CD4-positive, alpha-beta T cell (primary cell): ENCODE measurements at places on chromosomes 6 and 20. TPM values are rescaled to one million over a fixed set of nuclear protein-coding genes. Genes with fewer than 3 reads are reported as not detected.

DNA sequence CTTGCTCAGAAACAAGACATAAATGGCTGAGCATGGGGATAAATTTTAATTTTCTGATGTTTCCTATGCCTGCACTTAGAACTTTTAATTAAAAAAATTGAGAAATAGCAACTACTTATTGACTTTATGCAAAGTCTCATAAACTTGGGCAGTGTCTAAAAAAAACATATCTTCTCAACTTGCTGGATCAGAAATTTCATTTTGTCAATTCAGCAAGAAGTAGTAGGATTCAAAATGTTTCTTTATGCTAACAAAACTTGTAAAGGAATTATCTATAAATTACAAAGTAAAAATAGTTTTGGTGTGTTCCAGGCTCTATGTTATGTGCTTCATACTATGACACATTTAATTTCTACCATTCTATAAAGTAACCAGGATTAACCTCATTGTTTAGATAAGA is 562.2 kb upstream of the IMPG1 start:
- no peak for DNase-seq

The BACH2 gene
- total RNA-seq: 157 TPM

DNA sequence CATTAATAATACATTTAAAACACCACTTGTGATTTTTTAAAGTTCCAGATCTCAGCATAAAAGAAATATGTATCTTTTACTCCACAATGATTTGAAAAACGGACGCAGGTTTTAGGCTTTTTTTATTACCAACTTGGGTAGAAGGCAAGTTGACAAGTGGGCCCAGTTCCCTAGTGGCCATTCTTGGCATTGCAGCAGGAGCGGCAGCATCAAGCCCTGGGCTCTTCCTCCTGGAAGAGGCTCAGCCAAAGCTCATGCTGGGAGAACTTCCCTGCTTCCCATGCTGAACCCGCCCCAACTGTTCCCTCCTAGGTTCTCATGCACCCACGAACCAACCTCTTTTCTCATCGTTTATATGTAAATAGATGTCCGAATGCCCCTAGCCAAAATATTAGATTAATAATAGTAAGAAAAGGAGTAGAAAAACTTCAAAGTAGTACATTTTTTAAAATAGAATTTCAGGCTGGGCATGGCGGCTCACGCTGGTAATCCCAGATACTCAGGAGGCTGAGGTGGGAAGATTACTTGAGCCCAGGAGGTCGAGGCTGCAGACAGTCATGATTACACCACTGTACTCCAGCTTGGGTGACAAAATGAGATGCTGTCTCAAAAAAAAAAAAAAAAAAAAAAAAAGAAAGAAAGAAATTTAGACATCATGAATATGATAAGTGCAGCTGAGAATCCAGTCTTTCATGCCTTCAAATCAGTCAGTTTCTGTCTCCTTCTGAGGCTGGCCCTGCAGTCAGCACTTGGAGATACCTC is 18.2 kb upstream of the MYB start:
- no peak for DNase-seq

DNA sequence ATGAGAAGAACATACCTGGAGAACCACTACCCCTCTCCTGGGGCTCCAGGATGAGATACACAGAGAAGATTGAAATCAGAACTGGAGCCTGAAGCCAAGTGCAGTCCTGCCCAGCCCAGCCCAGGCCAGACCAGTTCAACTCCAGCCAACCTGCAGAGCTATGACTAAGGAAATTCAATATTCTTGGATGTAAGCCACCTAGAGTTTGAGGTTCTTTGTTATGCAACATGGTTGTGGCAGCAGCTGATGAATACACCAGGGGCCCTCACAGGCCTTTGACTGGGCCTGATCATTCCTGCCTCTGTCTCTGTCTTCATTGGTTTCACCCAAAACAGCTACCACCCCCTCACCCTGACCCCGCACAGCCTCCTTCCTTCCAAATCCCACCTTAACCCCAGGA is 167.8 kb downstream of the LRFN2 start:
- no peak for DNase-seq

GRCh38 chr20:31816221-31816620 is 2.9 kb upstream of the MYLK2 start:
- DNase-seq: no peak

DNA sequence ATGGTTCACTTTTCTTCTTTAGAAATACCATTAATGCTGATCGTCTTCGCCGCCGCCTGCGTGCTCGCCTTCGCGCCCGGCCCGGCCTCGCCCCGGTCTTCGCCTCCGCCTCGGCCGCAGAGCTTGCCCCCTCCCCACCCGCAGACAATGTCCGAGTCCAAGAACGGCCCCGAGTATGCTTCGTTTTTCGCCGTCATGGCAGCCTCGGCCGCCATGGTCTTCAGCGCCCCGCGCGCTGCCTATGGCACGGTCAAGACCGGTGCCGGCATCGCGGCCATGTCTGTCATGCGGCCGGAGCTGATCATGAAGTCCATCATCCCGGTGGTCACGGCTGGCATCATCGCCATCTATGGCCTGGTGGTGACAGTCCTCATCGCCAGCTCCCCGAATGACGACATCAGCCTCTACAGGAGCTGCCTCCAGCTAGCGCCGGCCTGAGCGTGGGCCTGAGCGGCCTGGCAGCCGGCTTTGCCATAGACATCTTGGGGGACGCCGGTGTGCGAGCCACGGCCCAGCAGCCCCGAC is 4.8 kb upstream of the PRPH2 start:
- DNase-seq: no peak

DNA sequence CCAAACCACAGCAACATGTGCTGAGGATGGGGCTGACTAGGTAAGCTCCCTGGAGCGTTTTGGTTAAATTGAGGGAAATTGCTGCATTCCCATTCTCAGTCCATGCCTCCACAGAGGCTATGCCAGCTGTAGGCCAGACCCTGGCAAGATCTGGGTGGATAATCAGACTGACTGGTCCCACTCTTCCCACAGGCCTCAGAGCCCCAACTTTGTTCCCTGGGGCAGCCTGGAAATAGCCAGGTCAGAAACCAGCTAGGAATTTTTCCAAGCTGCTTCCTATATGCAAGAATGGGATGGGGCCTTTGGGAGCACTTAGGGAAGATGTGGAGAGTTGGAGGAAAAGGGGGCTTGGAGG is 1.5 kb upstream of the VEGFA start:
- DNase-seq: no peak

The SNPH gene
- total RNA-seq: 12.8 TPM

DNA sequence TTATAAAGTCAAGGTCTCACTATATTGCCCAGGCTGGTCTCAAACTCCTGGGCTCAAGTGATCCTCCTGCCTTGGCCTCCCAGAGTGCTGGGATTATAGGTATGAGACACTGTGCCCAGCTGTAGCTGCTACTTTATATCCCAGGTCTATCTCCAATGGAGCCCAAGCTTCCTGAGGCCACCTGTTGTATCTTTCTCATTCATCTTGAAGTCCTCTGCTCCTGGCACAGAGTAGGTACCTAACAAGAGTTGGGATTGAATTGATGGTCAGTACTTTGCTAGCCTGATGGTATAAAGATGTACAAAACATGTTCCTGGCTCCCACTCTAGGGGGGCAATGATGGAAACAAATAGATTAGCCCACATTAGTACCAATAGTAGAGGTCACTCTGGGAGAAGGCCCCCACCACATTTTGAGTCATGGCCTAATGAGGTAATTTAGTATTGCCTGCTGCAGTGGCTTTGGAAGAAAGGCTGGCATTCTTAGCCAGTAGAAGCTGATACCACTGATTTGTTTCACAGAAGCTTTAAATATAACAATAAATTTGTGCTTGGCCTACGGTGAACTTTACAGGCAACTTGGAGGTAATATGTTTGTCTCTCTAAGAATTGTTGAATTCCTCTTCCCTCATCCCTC is 5.4 kb downstream of the PTPN1 start:
- no peak for DNase-seq

The SYCP2 gene
- 4.6 TPM for total RNA-seq

DNA sequence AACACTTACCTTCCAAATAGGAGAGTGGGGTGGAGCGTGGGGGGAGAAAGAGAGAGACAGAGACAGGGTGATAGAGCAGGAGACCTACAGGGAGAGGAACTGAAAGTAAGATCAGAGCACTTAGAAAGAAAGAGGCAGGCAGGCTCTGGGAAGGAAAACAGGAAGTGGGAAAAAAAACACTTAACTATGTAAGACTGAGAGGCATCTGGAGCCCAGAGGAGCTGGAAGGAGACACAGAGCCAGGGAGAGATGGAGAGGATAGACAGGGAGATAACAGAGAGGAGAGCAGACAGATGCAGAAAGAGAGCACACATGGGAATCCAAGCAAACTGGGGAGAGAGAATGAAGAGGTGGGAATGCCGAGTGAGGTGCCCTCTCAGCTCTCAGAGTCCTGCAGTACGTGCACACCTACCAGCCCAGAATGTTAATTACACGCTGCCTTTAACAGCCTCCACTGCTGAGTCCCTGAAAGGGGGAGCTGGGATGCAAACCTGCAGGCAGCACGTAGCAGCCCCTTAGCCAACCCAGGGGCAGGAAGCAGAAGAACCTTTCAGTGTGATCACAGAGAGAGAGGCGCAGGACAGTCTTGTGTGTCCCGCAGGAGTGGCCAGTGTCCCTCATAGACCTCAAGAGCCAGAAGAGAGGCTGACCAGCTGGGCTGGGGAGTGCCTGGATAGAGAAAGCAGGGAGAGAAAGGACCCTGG is 132.7 kb upstream of the LRFN2 start:
- no peak for DNase-seq

- no peak for DNase-seq
These were observed 327.2 kb downstream of the CBLN4 start for GRCh38 chr20:55678126-55678525.

GRCh38 chr6:96704713-96705112 is 132.6 kb downstream of the GPR63 start:
- DNase-seq: no peak

GRCh38 chr6:31585491-31585890 is 586 bp upstream of the LST1 start:
- no peak for DNase-seq

DNA sequence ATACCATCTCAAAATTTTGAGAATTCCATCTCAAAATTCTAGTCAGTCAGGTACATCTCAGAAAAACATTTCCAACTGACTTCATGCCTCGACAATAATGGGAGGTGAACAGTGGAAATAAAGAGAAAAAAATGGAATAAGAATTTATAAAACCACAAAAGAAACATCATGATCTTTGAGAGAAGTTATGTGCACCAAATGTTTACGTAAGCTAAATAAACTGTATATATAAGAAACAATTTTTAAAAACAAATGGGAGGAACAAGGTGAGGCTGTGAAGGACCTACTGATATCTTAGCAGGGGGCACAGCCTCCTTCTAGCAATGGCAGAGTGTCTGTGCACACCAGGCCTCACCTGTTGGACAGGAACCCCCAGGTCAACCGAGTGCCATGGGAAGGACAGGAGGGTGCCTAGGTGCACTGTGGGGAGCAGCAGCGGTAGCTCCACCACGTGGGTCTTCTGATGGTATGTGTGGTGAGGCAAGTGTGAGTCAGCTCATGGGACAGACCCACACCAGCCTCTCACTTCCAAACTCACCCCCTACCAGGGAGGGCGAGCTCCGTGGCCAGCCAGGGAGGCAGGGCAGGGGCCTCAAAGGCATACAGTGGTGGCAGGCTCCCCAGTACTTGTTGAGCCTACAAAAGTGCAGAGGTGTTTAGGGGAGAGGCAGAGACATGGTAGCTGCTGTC is 23.2 kb downstream of the DIDO1 start:
- DNase-seq: no peak

GRCh38 chr20:42024653-42025052 is 406.5 kb upstream of the CHD6 start:
- DNase-seq: no peak

The TNFRSF6B gene
- total RNA-seq: 2.5 TPM

DNA sequence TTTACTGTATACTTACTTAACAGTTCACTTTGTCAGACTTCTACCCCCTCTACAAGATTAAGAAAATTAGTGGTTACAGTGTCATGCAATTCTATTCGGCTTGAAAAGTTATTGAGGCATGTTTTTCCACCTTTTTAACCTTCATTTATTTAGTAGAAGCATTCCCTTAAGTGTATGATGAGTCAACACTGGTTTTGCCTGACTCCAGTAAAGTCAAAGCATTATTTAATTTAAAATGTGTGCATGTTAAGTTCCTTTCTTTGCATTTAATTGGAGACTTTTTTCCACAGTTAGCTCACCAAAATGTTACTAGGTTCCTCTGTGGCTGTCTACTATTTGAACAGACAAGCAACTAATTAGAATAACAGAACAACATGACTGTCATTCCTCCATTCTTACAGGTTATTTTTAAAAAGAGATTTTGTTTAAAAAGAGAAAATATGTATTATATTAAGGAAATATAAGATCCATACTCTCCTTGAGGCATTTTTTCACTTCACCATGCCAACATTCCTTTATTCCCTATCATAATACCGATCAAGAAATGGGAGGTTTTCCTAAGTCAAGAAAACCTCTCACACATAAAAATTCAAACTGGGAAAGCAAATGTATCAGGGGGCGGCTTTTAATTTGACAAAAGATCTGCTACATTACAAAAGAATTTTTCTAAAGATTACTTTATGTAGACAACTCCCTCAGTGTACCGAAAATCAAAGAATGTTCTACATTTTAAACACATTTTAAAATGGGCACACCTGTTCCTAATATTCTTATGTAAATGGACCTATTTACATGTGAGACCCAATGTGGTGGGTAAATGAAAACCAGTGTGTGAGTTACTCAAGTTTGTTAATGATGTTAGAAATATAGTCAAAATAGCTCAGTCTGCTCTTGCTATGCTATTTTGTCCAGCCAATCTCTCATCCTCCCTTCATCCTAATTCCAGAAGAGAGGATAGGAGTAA is 361.2 kb downstream of the UTRN start:
- DNase-seq: no peak

The SRMS gene
- total RNA-seq: not detected

GRCh38 chr6:30945281-30945680 is 4.5 kb downstream of the MUCL3 start:
- no peak for DNase-seq

The MTFR2 gene
- total RNA-seq: 1.1 TPM

The EDN3 gene
- 1.0 TPM for total RNA-seq

DNA sequence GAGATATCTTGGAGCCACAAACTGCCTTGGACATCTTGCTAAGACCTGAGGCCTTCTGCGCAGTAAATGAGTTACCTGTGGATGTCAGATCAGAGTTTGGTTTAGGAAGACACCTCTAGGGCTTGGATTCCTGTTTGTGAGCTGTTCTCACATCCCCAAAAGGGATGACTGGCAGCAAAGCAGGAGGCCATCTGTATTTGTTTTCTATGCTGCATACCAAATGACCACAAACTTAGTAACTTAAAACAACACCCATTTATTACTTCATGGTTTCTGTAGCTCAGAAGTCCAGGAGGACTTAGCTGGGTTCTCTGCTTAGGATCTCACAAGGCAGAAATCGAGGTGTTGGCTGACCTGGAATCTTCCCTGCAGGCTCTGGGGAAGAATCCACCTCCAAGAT is 116.7 kb downstream of the UNC5CL start:
- DNase-seq: no peak

GRCh38 chr20:52270001-52270606 is 78.5 kb upstream of the ZFP64 start:
- no peak for DNase-seq

GRCh38 chr20:33437141-33437911 is 6.2 kb downstream of the SNTA1 start:
- DNase-seq: no peak

- no peak for DNase-seq
These were observed 103.3 kb downstream of the ARHGAP18 start for GRCh38 chr6:129606664-129607063.

GRCh38 chr6:170284126-170284773 is 6.6 kb downstream of the DLL1 start:
- DNase-seq: no peak

- DNase-seq: no peak
These were observed 60.5 kb upstream of the GGTLC1 start for GRCh38 chr20:24049081-24049480.

- DNase-seq: no peak
These were observed 31.8 kb upstream of the RSPO4 start for GRCh38 chr20:1033751-1034414.

GRCh38 chr20:63434599-63435378 is 37.7 kb downstream of the KCNQ2 start:
- peak; percentile 71 for DNase-seq

The TP53TG5 gene
- not detected for total RNA-seq
